ENCODE measurements at places on chromosomes 12 and 14.

DNA sequence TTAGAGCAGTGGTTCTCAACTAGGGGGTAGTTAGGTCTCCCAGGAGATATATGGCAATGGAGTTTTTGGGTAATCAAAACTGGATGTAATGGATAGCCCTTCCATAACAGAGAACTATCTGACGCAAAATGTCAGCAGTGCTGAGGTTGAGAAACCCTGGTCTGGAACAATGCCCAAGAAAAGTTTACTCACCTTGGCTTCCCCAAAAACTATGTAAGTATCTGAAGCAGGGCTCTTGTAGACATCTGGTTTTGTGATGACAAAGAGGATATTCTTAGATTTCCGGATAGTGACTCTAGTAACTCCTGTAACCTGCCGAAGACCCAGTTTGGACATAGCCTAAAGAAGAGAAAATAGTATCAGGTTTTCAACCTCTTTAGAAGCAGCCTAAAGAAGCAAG lies 11.8 kb downstream of the NACA start:
- no peak for DNase-seq

DNA sequence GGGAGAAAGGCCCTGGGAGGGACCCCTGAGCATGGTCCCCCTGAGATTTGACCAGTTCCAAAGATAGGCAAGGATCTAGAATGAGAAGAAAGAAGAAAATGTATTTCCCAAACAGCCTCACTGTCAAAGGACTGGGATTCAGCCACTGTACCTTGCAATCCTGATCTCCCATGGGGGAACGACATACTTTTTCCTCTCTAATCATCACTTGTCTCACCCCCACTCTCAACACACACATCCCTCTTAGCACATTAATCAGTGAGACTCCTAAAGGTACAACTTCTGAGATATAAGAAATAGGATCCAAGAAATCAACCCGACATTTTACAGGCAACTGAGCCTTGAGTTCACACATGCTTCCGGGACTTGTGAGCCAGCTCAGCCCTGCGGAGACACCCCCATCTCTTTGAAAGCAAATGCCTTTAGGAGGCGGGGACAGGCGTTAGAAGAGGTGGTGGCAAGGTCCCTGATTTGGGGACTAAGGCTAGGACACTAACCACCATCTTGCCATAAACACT lies 1.4 kb downstream of the MAP3K9 start:
- DNase-seq = no peak

DNA sequence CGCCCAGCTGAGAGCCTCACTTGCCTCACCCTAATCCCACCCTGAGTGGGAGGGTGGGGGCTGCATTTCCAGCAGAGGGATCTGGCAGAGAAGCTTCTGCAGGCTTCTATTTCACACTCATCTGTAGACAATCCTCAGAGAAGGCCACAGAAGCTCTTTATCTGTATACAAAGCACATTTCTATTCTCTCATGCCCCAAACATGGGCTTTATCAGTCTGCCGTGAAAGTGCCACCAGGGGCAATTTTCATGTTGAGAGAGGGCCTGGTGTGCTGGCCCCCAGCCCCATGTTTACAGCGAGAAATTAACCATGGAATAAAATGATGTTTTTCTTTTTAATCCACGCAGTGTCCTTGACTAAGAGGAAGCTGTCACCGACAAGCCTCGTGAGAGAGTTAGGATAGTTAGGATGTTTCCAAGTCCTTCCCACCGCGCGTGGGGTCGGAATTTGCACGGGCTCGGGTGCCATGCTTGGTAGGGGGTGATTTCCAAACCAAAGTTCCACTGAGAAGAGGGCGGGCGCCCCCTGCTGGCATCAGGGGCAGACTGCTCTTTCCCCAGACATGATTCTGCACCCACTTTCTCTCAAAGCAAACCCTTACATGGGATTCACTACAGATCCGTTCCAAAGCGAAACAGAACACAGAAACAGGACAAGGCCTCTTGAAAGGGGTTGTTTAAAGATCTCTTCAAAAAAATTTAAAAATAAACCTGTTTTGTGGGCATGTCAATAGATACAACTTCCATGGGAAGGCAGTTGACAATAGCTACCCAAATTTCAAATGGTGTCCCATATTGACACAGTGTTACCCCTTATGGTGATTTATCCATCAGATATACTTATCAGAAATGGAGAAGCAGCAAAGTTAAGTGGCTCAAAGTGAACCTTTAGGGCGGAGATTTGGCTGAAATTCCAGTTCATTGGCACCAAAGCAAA lies 19.4 kb downstream of the BDKRB1 start:
- peak; percentile 52 for DNase-seq

DNA sequence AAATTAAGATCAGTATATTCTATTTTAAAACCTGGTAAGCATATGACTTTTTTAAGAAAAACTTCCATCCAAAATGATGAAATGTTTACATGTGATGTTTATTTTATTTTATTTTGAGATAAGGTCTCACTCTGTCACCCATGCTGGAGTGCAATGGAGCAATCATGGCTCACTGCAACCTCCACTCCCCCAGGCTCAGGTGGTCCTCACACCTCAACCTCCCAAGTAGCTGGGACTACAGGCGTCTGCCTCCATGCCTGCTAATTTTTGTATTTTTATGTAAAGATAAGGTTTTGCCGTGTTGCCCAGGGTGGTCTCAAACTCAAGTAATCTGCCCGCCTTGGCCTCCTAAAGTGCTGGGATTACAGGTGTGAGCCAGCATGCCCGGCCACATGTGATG lies 141.8 kb downstream of the ZFP36L1 start:
- DNase-seq = no peak

DNA sequence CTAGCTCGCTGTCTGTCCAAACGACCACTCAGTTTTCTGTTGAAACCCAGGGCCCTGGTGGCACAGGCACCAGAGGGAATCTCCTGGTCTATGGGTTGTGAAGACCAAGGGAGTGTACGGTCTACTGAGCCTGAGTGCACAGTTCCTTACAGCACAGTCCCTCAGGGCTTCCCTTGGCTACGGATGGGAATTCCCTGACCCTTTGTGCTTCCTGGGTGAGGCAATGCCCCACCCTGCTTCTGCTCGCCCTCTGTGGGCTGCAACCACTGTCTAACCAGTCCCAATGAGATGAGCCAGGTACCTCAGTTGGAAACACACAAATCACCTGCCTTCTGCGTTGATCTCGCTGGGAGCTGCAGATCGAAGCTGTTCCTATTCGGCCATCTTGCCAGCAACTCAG lies 22.6 kb downstream of the GPHN start:
- DNase-seq = no peak

DNA sequence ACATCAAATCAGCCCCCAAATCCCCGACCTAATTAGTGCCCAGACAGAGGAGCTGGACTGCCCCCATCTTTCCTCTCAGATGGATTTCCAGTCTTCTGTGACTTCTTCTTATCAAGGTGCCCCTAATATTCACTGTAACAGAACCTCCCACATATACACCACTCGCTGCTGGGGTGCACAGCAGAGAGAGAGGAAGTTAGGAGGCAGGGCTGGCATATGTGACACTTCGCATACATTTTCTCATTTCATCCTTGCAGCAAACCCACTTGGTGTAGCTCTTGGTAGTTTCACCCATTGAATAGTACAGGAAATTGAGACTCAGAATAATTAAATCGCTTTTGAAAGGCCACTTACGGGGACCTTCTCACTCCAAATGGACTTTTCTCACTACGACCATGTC lies 56.5 kb upstream of the CCND2 start:
- DNase-seq = no peak

DNA sequence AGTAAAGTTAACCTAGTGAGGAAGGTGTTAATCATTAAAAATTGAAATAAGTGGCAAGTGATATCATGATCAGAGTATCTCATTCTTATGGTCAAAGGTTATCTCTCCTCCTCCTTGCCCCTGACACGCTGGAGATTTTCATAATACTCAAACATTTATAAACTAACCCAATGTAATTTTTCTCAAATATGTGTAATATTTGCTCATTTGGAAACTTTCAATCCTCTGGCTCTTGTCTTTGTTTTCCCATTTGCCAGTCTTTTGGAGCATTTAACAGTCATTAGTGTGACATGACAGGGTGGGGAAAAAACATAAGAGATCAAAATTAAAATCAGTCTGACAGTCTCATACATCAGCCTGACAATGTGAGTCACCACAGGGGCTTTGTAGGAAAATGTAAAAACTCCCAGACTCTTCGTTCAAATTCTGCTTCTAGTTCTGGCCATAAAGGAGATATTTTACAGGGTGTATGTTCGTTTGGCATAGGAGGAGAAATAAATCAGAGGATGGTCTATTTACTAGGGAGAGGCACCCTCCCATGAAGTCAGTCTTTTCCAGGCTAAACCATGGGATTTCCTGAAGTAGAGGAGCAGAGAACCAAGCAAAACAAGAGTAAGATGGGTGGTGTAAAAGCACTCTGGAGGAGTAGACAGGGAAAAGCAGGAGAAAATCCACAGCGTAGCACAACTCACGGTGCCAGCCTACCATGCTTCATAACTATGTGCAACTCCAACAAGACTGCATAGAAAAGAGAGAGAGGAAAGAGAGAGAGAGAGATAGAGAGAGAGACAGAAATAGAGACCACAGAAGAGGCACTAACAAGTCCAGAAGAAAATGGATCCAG lies 369.2 kb upstream of the PDE3A start:
- no peak for DNase-seq

DNA sequence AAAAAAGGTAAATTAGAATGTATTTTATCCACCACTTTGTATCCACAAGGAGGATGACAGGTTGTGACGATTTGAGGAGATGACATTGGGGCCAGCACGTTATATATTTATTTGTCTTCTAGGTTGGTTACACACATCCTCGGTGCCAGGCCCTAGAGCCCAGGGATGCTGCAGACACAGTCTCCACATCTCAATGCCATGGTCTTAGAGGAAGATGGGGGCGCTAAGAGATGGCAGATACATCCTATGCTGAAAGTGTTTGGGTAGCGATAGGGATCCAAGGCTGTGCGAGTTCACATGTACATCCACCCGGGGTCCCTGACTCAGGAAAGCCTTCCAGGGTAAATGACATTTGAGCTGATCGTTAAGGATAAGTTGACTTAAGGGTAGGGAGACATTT lies 193.1 kb upstream of the GSC start:
- no peak for DNase-seq

- DNase-seq = peak; percentile 19
These were observed 169.2 kb downstream of the PIK3C2G start for GRCh38 chr12:18430425-18431048.

DNA sequence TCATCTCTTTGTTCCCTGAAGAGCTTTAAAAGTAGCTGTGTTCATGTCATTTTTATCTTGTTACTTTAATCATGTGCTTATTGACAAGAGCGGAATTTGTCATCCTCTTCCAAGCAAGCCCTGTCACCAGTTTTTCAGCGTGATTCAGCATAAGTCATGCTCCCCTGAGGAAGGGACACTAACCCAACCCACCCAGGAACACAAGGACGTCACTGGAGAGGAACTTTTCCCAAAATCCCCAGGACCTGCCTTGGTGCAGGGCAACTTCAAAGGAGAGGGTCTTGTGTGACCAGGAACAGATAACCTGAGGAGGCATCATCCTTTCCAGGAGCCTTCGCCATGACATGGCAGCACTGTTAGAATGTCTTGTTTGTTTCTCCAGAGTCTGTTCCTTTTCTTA lies 107.1 kb upstream of the DIO3 start:
- no peak for DNase-seq

DNA sequence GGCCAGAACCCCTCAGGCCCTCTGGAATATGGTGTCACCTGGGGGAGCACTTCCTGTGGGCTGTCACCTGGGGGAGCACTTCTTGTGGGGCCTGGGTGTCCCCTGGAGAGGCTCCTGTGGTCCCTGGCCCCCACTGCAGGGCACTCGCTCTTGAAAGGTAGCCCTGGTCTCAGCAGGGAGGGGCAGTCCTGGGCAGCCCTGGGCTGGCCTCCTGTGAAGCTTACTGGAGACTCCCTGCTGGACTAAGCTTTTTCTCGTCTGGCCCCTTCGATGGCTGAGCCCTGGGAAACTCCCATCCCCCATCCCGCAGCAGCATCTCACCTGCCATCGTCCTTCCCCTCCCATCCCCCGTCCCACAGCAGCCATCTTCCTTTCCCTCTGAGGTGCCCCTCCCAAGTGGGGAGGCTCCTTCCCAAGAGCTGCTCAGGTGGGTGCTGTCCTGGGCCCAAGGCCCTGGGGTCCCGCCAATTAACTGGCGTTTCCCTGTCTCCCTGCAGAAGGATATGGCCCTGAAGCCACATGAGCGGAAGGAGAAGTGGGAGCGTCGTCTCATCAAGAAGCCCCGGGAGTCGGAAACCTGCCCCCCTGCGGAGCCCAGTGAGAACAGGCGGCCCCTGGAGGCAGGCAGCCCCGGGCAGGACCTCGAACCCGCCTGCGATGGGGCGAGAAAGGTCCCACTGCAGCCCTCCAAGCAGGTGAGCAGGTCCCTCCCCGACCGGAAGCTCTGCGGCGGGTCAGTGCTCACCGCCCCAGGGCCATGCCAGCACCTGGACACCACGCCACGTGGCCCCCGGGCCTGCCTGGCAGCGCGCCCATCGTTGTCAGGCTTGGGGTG lies 17.9 kb downstream of the FBRSL1 start:
- DNase-seq = no peak

GRCh38 chr12:48023386-48023785 lies 19.1 kb upstream of the COL2A1 start:
- DNase-seq = no peak

GRCh38 chr12:133156125-133156690 lies 25.1 kb upstream of the ZNF268 start:
- DNase-seq = no peak

DNA sequence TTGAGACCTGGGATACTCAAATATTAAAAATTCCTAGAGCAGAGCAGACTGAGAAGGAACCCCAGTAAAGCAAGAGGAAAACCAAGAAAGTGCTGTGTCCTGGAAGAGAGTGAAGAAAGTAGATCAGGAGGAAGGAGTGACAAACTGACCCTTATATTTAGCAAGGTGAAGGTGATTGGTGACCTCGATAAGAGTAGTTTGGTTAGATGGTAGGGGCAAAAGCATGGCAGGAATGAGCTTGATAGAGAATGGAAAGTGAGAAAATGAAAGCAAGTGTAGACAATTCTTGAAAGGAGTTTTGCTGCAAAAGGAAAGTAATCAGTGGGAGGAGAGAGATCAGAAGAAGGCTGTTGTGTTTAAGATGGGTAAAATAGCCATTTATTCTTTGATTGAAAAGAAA lies 51.1 kb downstream of the RASSF8 start:
- no peak for DNase-seq

DNA sequence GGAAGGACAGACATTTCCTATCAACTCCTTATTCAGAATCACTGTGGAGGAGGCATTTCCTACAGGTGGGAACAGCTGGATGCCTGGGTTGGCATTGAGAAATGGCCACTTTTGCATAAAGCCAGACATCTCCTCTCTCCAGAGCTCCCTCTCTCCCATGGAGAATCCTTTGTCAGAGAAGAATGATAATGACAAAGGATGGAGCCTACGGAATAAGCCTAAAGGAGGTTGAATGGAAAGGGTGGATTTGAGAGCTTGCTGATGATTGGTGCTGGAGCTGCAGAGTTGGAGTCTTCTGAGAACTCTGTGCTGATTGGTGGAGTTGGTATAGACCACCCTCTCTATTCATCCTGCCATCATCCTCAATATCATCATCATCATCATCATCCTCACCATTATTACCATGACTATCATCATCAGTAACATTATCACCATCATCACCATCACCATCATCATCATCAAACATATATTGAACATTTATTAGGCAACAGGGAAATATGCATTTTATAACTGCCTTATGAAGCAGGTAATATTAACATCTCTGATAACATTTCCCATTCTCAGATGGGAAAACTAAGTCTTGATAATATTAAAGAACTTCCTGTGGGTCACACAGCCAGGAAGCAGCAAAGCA lies 89.2 kb upstream of the HSPB8 start:
- no peak for DNase-seq
